ENCODE measurements at places on chromosomes 13 and 19.

DNA sequence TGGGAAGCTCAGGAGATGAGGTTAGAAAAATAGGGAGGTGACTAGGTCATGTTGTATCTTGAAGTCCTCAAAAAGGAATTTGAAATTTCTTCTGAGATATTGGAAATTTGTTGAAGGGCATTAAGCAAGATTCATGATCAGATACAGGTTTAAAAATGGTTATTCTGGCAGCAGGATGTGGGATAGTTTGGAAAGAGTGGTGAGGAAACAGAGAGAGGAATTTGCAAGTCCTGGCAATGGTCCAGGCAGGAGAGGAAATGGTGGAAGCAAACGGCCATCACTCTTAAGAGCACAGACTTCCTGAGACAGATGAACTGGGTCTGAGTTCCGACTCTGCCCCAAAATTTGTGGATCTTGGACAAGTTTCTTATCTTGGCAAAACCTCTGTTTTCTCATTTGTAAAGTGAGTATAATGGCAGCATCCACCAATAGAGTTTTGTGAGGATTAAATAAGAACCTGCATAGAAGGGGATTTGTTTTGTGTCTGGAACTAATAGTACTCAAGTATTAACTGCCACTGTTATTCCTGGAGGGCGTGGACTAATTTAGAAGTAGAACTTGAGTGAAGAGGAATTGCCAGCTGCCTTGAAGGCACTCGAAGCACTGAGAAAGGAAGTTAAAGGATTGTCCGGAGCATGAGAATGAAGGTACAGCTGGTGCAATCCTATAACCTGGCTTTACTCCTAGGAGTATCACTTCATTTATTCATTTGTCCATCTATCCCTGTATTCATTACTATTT, 99.6 kb downstream of the CCNA1 start:
- peak; percentile 83 for DNase-seq

GRCh38 chr13:110499621-110500281, 61.8 kb downstream of the RAB20 start:
- DNase-seq: peak; percentile 85

- peak; percentile 27 for DNase-seq
Observed at GRCh38 chr13:50747737-50748350, 95.6 kb downstream of the DLEU7 start.

DNA sequence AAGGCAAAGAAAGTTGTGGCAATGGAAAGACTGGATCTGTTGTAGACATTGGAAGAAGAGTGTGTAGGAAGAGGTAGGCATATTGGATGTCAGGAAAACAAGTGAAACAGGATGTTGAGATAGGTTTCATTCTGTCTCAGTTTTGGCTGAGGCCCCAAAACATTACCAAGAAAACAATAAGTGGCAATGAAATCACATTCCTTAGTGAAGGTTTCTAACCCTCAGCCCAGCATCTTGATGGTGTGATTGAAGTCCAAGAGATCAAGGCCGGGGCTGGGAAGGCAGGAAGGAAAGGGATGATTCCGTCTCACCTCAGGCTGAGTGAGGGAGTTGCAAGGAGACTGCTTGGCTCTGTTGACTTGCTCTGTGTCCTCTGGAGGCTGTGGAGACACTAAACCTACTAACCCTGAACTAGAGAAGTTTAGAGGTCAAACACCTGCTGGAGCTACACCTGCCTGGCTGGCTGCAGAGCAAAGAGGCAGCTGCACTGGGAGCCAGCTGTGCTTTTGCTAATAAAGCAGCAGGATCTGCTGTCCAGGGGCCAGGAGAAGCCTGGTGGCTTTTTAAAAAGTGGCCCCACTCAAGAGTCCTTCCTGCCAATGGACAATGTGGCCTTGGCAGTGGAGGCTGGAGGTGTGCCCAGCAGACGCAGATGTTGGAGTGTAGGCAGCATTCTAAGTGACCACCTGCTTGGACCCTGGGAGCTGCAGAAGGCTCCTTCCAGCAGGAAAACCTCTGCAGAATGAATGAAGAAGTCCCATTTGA, 53.6 kb downstream of the DGKH start:
- DNase-seq: no peak

DNA sequence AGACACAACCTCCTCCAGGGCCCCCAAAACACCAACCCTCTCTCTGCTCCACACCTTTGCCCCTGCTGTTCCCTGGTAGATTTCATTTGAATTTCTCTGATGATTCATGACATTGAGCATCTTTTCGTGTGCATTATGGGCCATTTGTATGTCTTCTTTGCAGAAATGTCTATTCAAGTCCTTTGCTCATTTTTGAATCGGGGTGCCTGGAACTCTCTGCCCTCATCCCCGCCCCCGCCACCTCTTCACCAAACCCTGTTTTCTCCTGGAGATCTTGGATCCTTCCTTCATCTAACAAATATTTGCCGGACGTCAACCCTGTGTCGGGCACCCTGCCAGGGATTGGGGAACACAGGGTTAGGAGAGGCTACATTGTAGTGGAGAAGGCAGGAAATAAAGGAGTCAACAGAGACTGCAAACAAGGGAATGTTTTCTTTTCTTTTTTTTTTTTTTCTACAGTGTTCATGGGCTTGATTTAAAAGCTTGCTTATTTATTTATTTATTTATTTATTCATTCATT, 25.5 kb upstream of the SLC1A5 start:
- peak; percentile 57 for DNase-seq

Data from fibroblast of skin of right quadriceps (primary cell).